ENCODE measurements at places on chromosomes 6 and 20.

- no peak for DNase-seq
Measured at GRCh38 chr20:54208548-54209176, 775 bp downstream of the PFDN4 start.

GRCh38 chr20:34377072-34377847 is 14.2 kb downstream of the ITCH start:
- no peak for DNase-seq

GRCh38 chr6:129609635-129610034 is 100.3 kb downstream of the ARHGAP18 start:
- DNase-seq = no peak

GRCh38 chr6:109498052-109498451 is 15.0 kb upstream of the ZBTB24 start:
- no peak for DNase-seq

GRCh38 chr6:105907991-105908390 is 178.1 kb upstream of the PRDM1 start:
- DNase-seq = no peak

- no peak for DNase-seq
Measured at GRCh38 chr6:35354361-35355135, 12.2 kb downstream of the PPARD start.

GRCh38 chr6:154297721-154298120 is 58.9 kb downstream of the IPCEF1 start:
- no peak for DNase-seq

DNA sequence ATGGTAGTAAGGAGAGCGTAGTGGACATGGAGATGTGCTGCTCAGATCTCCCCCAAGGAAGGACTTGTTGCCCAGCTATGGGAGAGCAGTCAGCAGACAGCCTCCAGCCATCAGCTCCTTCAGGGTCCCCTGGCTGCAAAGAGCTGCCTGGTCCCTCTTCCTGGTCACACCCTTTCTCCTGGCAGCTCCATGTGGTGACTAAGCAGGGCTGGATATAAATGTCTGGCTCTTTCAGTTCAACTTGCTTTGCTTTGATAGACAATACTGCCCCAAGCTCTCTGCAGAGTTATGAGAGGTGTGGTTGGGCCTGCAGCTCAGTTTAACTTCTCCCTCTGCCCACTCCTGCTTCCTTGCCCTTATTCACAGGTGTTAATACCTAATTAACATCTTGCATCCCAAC is 64.1 kb upstream of the DDR1 start:
- no peak for DNase-seq

DNA sequence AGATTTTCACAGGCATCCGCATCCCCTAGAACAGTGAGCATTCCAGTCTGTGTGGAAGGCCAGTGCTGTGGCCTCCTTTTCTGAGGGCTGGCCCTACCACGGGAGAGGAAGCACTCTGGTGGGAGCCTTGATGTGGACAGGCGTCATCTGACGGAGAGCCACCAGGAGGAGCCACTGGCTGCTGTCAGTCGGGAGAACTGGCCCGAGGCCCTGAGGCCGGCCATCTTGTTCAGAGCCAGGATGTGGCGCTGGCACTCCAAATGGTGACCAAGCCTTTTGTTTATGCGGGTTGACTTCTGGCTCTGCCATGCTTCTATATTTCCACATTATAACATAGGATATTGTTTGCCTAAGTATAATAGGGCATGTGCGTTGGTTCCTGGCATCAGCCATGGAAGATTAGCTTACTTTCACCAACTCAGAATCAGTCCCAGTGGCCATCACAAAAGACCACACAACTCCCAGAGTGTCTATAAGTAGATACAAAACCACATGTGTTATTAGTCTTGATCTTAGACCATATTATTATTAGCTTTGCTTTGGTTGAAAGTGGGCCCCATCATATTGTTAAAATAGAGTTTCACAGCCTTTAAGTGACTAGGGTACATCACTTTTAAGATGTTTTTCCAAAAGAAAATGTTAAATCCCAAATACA is 273.9 kb upstream of the TAB2 start:
- DNase-seq = no peak

DNA sequence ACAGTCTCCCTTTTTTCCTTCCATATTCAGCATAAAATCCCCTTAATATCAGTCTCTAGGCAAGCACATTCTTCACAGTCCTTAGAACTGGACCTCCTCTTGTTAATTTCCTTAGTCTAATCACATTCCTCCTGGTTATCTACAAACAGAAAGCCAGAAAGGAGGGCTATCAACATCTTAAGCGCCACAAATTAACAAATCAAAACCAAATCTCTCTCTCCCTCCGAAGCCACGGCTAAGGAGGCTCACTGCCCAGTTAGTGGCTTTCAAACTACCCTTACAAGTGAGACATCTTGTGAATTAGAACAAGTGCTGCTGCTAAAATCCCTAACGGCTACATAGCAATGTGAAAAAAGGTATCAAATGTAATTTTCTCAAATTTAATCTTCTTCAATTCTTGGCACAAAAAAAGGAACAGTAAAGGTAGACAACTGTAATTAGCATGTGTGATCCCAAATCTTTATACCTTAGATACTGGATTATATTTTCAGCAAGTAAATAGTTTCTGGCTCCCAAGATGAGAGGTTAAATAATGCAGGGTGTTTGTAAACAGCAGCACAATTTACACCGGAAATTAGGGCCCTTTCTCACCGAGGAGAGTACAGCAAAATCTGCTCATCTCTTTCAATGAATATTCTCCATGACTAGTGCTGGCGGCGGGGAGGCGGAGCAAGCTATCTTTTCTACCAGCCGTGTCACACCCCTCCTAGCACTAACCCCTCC is 1.4 kb upstream of the TRIM39 start:
- no peak for DNase-seq

- DNase-seq = no peak
Measured at GRCh38 chr20:19780261-19780660, 22.2 kb downstream of the RIN2 start.

- DNase-seq = no peak
Measured at GRCh38 chr6:130632277-130632676, 194.9 kb upstream of the SMLR1 start.

- no peak for DNase-seq
Measured at GRCh38 chr6:117381749-117382148, 44.0 kb downstream of the ROS1 start.

GRCh38 chr6:30207619-30208295 is 5.4 kb downstream of the TRIM26 start:
- DNase-seq = no peak

Measured in epithelial cell of proximal tubule (primary cell).